Fibroblast of upper back skin (primary cell): ENCODE measurements at places on chromosomes 3 and 15.

DNA sequence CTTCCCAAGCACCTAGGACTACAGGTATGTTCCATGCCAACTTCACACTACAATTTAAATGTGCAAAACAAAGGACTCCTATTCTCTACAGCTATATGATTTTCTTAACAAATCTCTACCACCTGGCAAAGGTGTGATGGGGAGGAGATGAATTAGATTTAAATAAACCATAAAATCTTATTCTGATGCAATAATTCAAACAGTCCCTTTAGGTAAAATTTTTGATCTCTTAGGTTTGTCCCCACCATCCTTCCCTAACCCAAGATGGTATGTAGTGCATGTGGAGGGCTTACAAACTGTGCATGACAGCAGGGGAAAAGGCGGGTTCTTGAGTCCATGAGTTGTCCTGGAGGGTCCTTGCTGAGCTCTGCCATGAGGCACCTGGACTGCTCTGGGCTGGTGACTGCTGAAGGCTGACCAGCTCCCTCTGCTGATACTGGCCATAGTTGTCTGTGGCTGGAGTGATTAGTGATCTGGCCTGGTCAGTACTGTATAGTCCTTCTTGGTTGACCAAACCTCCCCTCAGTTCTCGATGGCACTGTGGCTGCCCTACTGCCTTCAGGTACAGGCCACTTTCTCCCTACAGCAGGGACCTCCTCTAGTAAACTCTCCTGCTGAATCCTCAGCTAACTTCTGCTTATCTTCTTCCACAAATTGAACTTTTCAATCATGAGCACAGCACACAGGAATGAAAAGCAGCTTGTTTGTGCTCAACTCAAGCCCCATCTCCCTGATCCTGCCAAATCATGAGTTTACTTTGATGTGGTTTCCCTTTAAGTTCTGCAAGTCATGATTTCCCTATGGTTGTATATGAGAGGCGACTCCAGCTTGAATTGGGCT, 30.1 kb downstream of the CFAP161 start:
- DNase-seq = peak; percentile 93

GRCh38 chr15:101174152-101174920, 77.5 kb downstream of the CHSY1 start:
- no peak for DNase-seq

DNA sequence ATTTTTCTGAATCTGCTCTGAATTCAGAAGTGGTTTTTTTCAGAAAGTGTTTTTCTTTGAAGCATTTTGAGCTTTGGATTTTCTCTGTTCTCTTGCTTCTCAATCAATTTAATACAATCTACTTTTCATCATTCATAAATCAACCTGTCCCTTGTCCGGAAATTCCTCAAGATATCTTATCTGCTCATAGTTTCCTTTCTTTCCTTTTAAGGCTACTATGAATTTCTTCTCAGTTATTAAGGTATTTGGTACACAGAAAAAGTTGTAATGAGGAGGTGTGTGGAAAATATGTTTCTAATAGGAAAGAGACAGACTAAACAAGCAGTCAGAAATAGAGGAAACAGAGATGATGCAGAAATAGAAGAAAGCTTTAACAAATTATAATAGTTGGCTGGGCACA, 14.4 kb downstream of the CGGBP1 start:
- peak; percentile 17 for DNase-seq

DNA sequence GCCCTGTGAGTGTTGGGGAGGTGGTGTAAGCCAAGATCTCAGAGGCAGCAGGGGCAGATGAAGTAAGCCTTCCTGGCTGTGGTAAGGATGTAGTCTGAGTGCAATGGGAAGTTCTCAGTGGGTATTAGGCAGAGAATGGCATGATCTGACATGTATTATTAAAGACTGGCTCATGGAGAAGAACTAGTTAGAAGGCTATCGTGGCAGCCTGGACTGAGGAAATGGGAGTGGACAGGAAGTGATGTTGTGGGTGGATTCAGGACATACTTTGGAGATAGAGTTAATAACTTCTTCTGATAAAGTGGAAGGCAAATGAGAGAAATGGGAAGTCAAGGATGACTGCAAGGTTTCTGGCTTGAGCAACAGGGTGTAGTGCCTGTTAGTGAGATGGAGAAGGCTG, 250.9 kb upstream of the CFAP20DC start:
- no peak for DNase-seq

DNA sequence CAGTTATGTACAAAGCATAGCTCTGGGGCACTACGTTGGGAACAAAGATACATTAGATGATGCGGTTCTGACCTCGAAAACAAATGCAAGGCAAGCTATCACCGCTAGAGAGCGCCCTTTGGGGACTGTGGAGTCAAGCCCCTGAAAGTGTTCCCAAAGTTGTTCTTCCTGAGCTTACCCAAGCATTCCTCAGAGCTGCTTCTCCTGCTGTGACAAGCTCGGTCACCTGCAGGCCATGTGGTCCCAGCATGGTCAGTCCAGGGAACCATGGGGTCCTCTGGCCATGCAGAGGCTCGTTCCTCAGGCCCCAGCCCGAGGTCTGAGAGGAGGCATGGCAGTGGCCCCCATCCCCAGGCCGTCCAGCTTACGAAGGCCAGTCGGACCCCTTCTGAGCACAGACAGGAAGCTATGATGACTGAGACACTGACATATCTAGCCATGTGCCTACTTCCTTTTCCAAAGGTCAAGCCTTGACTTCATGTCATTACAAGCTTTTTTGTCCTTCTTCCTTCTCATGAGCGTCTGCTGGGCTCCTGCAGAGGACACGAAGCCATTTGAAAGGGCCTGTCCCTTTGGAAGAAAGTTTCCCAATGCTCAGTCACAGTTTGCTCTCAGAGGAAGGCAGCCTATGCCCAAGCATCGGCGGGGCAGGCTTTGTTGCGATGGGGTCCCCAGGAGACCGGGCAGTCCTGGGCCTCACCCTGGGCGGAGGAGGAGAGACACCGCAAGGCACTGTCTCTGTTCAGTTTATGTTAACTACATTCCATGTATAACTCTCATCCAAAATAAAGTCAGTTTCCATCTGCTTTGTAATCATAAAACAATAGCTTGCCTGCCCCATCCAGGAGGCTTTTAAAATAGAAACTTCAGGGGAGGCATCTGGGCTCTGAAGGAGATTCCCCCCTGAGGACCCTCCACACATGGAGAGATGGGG, 79.3 kb downstream of the ATP10A start:
- DNase-seq = peak; percentile 63

GRCh38 chr3:87856126-87856525, 202.7 kb downstream of the CGGBP1 start:
- peak; percentile 31 for DNase-seq

- no peak for DNase-seq
Measured at GRCh38 chr3:46090161-46090591, 62.9 kb upstream of the XCR1 start.

- no peak for DNase-seq
Measured at GRCh38 chr15:23761386-23761785, 74.3 kb upstream of the NDN start.

DNA sequence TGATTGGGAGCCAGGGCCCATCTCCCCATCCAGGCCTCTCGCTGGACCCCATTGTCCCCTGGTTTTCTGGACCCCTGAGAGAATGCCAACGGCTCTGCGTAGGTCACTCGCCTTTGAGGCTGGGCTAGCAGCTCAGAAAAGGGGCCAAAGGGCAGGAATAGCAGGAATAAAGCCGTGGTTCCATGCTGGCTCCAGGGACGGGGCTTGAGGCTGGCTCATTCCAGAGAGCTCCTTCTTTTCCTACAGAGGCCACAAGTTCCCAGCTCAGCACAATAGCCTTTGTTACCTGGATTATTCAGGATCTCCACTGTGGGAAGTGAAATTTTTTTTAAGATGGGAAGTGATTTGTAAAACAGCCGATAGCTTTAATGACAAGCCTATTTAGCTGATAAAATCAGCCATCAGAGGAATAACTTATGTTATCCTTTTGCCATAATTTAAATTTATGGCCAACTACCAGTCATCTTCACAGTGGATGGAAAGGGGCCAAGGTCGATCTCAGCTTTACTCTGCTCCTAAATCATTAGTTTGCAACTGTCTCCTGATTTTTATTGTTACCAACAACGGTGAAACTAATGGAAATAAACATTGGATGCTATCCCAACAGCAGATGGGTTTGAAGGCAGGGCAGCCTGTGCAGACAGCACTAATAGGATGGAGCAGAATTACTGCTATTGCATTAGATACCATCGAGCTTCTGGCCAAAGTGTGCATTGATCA, 124.3 kb downstream of the TMEM266 start:
- no peak for DNase-seq

DNA sequence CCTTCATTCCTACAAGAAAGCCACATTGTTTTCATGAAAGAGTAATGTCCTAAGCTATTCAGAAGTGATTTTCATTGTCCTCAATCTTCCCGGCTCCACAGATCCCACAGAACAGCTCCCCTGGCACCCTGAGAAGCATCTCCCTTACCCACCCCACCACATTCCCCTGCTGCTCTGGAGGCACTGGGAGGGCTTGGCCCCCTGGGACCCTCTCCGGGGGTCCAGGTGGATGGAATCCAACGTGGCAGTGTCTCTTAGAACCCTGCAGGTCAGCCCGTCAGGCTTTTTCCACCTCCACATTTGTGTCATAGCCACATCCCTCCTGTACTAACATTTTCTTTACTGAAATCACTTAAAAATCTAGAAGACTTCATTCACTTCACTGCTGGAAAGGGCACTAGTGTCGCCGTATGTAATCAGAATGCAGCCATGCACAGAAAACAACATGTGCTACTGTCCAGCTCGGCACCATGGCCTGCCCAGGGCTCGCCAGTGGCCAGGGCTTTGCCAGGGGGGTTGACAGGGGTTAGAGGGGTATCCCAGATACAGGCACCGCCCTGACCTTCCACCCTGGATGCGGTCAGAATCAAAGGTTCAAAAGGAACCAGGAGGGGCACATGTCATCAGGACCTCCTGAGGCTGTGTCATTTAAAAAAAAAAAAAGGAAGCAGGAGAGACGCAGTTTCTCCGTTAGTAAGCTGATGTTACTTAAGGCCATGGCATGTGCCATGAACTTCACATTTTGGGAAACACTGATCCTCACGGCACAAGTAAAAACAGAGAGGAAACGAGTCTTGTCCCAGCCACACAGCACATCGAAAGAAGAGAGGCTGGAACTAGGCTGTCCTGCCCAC, 106.3 kb downstream of the LSM3 start:
- DNase-seq = no peak

DNA sequence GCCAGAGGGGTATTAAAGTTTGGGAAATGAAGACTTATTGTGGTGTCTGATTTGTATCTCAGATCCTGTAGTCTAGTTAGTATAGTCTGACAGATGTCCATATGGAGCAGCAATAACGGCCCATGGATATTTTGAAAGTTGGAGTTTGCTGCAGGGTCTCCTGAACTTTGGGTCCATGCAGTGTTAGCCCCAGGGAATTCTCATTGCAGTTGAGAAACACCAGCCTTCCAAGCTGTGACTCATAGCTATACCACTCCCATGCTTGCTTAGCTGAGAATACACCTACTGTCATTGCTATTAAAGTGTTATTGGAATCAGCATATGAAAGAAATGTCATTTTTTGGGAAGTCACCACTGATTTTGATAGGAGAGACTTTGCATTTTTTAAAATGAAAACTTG, 29.2 kb downstream of the TMOD2 start:
- no peak for DNase-seq

- peak; percentile 36 for DNase-seq
Measured at GRCh38 chr3:188937389-188937788, 234.4 kb upstream of the TPRG1 start.

DNA sequence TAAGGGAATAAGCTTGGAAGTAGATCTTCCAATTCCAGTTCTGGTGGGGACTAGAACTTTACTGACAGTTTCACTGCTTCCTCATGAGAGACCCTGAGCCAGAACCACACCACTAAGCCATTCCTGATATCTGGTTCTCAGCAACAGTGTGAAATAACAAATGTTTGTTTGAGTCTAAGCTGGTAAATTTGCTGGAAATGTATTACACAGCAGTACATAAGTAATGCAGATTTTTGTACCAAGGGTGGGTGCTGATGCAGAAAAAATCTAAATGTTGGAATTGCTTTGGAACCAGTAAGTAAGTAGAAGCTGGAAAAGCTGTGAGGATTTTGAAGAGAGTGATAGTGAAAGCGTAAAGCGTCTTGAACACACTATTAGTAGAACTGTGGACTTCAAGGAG, 14.4 kb upstream of the AKAP13 start:
- no peak for DNase-seq

- no peak for DNase-seq
Measured at GRCh38 chr3:72238801-72239200, 453.9 kb upstream of the PROK2 start.

DNA sequence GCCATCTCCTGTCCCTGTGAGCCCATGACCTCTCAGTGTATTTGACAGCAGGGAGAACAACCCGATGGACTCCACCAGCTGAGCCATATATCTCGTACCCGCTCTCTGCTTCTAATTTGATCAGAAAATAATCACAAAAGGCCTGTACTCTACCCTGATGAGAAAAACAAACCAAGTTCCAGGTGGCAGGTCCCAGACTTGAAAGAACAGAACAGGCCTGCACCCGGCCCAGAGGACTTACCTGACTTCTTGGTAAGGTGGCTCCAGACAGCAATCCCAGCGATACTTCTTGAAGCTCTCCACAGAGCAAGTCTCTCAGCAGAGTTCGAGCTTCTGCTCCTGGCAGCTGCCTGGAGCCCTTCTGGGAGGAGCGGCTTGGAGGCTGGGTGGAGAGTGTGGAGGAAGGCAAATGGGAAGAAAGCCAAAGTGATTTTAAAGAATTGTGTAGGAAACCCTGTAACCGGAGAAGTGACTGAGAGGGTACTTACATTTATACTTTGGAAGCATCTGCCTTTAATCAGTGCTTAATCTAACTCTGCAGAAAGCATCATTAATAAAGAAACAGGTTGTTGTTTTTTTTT, 91.6 kb downstream of the SCN11A start:
- DNase-seq = peak; percentile 35

GRCh38 chr15:90268415-90268814, 2.9 kb downstream of the NGRN start:
- no peak for DNase-seq

DNA sequence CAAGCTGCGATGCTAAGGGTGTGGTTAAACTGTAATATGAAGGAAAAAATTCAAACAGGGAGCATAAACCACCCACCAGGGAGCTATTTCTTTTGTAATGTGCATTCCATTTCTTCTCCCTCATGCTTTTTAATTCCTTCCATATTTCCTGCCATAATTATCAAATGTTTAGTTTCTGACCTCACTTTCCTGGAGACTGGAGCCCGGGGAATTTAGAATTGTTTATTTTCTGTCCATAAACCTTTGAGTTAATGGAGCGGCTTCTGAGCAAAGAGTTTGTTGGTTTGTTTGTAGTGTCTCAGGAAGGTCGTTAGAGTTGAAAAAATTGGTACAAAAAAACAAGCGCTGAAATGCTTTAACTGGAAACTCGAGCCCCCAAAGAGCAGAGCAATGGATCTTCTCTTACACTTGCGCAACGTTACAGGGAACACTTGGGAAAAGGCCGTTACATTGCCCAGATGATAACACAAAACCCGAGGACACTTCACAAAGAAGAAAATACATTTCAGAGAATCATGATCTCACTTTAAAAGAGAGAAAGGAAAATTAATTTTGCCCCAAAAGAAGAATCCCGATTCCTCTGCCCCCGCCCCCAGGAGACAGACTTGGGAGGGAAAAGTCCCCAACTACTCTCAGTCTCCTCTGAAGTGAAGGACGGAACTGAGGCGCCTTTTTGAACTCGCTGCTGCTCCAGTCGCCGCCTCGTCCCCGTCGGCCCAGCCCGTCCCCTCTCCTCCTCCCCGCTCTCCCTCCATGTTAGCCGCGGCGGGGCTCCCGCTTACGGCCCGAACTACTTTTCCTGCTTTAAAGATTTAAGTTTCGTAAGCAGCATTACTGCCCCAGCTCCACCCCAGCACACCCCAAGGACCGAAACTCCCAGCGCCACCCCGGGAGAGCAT, 842 bp downstream of the FSTL1 start:
- peak; percentile 91 for DNase-seq
